Right ventricle myocardium superior (tissue), 1 donor: ENCODE measurements at places on chromosomes 13 and 19. TPM values are rescaled to one million over a fixed set of nuclear protein-coding genes. Genes with fewer than 3 reads are reported as not detected.

GRCh38 chr13:28463481-28463880, 31.4 kb downstream of the FLT1 start:
- no peak for DNase-seq

Gene C19orf85
- total RNA-seq = not detected

Gene CYP4F3
- total RNA-seq = 0.24 TPM

Gene DNAJC15
- total RNA-seq = 32.9 TPM

GRCh38 chr13:95185311-95185710, 115.9 kb downstream of the ABCC4 start:
- no peak for DNase-seq

DNA sequence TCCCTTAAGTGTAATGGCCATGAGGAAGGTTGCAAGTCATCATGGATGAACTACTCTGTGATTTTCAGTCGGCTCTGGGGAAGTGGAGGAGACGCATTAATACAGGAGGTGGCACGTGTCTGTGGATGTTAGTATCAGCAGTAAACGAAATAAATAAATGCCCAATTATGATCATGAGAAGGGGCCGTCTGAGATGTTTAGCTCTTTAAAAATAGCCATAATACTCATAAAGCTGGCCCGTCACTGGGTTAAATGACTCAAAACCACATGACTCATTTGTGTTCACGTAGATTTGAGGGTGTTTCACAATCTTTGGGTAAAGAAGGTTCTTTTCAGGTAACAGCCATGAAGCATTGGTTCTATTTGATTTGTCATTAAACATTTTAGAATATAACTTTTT, 620.6 kb downstream of the GPC6 start:
- no peak for DNase-seq

DNA sequence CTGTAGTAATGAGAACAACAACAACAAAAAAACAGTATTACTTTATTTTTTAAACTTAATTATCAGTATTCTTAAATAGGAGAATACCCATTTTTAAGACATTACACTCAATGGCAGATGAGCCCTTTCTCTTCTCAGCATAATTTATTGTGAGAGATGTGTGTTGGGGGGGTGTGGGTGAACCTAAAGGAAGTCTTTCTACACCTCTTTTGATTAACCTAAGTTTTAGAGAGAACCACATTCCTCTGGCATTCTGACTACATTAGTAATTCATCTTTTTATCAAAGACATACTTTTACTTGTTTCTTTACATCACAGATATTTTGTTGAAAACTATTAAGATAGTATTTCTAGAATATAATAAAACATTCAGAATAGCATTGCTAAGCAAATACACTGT, 890.9 kb downstream of the PCDH9 start:
- no peak for DNase-seq

GRCh38 chr19:2361246-2362045, 1.4 kb downstream of the TMPRSS9 start:
- no peak for DNase-seq

DNA sequence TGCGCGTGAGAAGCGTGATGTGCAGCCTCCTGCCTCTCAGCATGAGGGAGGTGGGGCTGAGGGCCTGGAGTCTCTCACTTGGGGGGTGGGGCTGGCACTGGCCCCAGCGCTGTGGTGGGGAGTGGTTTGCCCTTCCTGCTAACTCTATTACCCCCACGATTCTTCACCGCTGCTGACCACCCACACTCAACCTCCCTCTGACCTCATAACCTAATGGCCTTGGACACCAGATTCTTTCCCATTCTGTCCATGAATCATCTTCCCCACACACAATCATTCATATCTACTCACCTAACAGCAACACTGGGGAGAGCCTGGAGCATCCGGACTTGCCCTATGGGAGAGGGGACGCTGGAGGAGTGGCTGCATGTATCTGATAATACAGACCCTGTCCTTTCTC, 8.7 kb downstream of the CD177 start:
- no peak for DNase-seq

- no peak for DNase-seq
Observed at GRCh38 chr19:18682807-18683108, 722 bp upstream of the CRTC1 start.

- no peak for DNase-seq
Observed at GRCh38 chr13:51549050-51549449, 35.2 kb upstream of the WDFY2 start.

GRCh38 chr13:99355267-99356011, 48.2 kb upstream of the GPR183 start:
- no peak for DNase-seq

Gene KIR2DL1
- not detected for total RNA-seq

GRCh38 chr13:111491021-111491420, 170.6 kb downstream of the TEX29 start:
- no peak for DNase-seq

Gene TEX26
- total RNA-seq = not detected

Gene ZNF20
- 0.97 TPM for total RNA-seq

Gene ZNF320
- total RNA-seq = 7.7 TPM

GRCh38 chr19:53878776-53879139, 3.2 kb upstream of the PRKCG start:
- no peak for DNase-seq
